ENCODE measurements at places on chromosomes 1 and 21.

DNA sequence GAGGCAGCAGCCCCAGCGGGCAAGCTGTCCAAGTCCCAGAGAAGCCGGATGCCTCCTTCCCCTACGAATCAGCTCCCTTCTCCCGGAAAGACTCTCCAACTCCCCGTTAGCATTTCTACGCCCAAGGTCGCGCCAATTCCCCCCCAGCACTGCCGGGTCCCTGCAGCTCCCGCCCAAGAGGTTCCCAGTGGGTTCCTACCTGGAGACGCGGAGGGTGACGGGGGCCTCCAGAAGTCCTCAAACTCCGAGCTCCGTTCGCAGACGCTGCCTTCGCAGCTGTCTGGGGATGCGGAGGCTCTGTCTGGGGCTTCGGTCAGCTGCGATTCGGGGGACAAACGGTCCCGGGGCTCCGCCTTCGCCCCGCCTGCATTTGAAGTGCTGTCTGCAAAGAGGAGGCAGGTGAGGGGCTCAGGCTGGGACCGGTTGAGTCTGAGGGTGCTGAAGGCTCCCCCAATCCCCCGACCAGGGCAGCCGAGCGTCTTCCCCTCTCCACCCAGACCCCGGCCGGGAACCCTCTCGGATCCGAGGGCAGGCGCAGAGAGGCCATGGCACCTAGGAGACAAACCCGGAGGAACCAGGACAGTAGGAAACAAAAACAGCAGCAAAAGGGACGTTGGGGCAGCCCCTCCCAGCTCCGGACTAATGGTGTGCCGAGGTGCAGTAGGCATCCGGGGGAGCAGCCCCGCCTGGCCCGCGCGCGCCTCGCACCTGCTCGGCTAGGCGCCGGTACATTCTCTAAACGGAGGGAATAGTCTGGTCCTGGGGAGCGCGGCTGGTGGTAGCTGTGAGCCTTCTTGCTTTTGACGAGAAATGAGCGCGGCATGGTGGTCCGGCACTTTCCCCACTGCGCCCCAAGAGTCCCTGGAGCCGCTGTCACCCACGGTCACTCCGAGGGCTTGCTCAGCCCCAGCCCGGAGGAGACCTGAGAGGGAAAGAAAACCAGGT is 3.8 kb downstream of the GFI1 start:
- no peak for DNase-seq

- DNase-seq, result no peak
These were observed 40.3 kb upstream of the CASZ1 start for GRCh38 chr1:10836726-10837125.

DNA sequence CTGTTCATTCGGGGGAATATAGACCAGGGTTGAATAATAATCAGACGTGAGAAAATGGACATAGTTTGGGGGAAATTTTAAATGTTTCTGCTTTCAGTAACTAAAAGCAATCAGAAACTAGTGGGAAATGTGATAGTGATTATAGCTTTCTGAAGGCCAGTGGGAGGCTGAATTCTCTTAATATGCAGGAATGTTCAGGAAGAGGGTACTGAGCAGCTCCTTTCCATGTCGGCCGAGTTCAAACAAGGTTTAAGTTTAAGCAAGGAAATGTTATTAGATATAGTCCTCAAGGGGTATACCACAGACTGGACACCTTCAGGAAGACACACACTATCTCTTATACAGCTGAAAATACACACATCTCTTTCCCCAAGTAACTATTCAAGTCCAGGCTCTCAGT is 105.5 kb downstream of the HHAT start:
- no peak for DNase-seq

- no peak for DNase-seq
These were observed 11.7 kb upstream of the TDRD10 start for GRCh38 chr1:154490317-154490716.

- DNase-seq, result no peak
These were observed 220.5 kb upstream of the SGIP1 start for GRCh38 chr1:66313429-66313828.

DNA sequence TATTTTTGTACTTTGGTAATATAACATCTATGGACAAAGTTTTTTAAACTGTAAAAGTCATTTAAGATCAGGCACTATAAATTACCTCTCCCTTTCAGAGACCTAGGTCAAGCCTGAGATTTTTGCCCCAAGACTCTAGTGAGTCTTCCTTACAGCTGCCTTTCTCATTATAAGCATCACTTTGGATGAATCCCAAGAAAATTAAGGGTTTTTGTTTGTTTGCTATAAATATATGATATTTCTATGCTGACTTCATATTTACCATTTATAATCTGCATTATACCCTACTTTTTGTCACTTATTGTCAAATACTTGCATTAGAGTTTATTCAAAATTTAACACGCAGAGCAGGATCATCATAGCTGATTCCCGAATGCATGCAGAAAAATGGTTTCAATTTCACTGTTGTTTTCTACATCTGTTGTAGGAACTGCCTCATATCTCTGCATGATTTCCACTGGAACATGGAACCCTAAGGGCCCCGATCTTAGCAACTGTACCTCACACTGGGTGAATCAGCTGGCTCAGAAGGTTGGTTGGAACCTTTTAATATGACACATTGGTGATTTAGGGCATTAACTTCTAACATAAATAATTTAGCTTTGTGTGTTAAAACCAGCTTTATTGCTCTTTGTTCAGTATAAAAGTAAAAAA is 150.0 kb downstream of the ADGRL2 start:
- DNase-seq, result no peak

DNA sequence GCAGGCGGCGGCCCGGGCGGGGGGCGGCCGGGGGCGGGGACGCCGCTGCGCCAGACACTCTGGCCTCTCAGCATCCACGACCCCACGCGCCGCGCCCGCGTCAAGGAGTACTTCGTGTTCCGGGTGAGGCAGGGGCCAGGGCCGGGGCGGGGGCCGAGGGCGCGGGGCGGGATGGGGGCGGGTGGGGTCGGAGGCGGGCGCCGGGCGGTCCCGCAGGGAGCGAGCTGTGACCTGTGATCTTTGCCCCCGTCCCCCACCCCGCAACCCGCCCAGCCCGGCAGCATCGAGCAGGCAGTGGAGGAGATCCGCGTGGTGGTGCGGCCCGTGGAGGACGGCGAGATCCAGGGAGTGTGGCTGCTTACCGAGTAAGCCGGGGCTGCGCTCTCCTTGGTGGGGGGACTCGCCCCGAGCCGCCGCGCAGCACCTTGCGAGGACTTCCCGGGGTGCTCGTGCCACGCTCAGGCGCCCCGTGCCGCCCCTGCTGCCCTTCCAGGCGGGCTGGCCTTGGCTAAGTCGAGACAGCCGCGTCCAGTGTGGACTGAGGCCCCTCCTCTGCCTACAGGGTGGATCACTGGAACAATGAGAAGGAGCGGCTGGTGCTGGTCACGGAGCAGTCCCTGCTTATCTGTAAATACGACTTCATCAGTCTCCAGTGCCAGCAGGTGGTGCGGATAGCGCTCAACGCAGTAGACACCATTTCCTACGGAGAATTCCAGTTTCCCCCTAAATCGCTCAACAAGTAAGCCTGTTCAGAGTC is 514 bp downstream of the TPRG1L start:
- DNase-seq, result no peak

Measured in cerebellar nuclear complex (tissue), 1 donor.